T-helper 9 cell (primary cell): ENCODE measurements at places on chromosomes 6 and 20.

- no peak for DNase-seq
Measured at GRCh38 chr6:165615636-165616035, 47.4 kb downstream of the PDE10A start.

GRCh38 chr6:125269328-125269985 lies 32.3 kb downstream of the HDDC2 start:
- no peak for DNase-seq

- no peak for DNase-seq
Measured at GRCh38 chr20:34397096-34397495, 34.0 kb downstream of the ITCH start.

GRCh38 chr6:159250633-159251032 lies 81.4 kb downstream of the FNDC1 start:
- no peak for DNase-seq

DNA sequence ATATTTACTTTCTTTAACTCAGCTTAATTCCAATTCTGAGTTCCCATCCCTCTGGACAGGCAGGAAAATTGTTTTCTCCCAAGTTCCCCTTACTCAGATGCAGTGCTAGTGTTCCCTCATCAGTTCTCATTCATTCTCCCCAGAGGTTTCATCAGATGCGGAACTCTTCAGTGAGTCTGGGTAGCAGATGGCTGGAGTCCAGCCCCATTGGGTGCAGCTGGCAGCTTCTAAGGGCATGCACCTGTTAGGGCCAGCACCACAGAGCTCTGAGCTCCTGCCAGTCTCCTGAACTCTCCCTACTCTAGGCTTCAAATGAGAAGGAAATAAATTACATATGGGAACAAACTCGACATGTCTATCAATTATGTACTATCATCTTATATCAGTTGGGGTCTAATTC lies 76.6 kb downstream of the SOD2 start:
- no peak for DNase-seq

- no peak for DNase-seq
Measured at GRCh38 chr20:16530201-16530681, 43.0 kb downstream of the KIF16B start.

DNA sequence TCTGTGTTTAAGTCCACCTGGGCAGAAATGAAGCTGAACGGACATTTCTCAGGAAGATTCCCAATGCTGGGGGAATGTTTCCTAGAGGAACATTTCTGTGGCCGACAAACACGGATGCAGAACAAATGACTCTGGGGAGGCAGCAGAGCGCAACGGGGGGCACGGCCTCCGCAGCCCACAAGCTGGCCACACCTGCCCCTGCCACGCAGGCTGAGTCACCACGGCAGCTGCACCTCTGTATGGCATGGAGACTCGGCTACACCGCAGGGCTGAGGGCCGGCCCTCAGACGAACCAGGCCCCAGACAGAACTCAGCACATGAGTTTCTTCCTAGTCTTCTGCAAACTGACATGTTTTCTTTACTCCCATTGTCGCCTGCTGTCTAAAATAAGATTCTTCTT lies 10.0 kb upstream of the PRR18 start:
- no peak for DNase-seq
